ENCODE measurements at places on chromosomes 4 and X.

DNA sequence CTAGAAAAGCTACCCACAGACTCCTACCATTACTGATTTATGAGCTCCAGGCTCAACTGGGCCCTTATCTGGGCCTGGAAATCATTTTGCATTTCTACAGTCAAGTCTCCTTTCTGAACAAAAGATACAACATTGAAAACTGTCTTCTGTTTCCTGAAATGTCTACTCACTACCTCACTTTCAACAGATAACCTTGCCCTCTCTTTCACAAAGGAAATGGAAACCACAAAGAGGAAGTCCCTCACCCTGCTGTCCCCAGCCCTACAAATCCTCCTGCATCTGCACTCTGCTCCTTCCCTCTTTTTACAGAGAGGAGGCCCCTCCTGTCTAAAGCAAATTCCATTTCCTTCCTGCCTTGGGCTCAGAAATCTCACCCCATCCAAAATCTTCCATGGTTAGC, 24.8 kb upstream of the CYBB start:
- no peak for DNase-seq

DNA sequence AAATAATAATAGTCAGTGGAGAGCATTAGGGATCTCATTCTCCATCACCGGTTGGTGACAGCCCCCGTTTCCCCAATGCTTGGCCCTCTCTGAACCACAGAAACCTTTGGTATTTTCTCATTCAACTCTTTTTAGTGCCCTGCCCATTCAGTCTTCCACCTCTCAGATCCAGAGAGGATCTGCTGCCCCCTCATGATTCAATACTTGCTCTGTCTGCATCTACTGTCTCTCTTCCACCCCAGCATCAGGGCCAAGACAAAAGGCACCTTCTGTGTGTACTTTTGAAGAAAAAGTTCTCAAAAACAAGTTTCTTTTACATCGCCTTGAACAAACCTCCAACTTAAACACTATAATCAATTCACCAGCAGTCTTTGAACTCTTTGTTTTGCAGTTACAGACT, 19.3 kb downstream of the CLTRN start:
- DNase-seq = no peak

- no peak for DNase-seq
Measured at GRCh38 chr4:3360777-3361176, 68.0 kb downstream of the RGS12 start.

DNA sequence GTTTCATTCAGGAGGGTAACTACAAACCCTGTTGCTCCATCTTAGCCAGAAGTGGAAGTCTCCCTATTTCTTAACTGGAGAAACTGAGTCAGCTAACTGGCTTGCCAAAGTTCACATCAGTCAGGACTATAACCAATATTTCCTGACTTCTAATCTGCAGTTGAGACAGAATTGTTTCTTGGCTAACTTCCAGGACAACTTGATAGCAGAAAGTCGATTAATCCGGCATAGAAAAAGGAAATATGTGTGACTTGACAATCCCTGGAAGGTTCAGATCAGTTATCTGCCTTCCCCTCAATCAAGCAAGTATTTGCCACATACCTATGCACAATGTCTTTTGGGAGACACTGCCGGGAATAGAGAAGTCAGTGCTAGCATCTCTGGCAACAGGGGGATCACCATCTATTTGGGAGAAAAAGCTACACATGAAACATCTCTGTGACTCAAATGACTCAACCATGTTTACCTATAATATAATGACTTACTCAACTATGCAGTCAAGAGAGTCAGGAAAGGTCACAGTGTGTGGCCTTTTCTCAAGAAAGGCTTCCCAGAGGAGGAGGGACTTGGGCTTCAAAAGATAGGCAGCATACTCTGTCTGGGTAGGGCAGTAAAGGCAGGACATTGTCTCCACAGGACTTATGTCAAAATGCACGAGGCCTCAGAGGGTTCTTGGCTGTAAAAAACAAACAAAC, 12.4 kb upstream of the LONRF3 start:
- DNase-seq = no peak

DNA sequence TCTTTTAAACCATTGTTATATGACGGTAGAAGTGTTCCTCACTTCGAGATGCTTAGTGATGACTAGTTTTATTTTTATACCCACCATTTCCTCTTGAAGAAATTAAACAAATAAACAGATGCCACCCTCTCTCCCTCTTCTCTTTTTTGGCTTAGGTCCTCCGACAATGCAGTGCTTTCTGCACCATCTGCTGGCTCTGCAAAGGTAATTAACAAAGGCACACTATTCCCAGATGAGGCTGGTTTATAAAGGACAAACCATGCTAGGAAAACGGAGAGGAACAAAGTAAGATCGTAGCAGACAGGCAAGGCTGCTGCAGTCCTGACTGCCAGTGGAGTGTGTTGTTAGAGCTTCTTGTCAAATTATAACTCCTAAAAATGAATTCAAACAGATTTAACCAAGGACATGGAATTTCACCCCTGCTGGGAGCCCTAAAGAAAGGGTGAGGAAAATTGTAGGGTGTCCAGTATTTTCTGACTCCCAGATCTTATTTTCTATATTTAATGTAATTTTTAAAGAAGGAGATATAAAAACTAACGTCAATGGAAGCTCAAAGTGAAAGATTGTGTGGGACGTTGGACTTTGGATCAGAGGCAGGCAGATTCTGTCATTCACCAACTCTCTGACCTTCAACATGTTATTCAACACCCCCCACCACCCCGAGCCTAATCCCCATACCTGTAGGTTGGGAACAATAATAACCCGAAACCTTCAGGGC, 142.1 kb downstream of the CPEB2 start:
- DNase-seq = no peak

DNA sequence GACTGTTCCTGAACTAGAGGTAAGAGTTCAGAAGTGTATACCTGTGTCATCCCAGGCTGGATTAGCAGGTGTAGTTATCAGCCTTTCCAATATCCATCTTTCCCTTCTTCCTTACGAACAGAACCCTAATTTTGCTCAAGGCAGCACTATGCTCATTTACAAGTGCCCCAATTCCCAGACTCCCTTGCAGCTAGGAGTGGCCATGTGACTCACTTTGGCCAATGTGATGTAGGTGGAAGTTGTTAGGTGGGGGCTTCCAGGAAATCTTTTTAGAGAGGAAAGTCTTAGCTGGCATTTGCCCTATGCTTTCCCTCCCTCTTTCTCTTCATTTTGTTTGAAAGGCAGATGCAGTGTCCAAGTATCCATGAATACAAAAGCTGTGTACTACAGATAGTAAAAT, 34.8 kb downstream of the HOPX start:
- DNase-seq = no peak

DNA sequence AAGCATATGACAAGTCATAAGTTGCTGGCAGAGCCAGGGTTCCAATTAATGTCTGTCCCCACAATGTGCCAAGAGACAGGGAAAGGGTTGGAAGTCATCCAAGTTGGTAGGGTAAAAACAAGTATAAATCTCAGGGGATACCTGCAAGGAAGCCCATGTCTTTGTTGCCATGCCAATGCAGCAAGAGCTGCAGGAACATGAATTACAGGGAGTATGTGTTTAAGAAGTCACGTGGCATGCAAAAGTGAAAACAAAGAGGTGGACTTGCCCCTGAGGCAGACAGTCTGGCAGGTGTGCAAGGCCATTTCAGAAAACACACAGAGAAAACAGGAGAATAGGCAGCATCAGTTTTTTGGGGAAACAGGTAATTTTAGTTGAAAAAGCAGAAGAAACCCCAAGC, 29.4 kb downstream of the C4orf51 start:
- no peak for DNase-seq

DNA sequence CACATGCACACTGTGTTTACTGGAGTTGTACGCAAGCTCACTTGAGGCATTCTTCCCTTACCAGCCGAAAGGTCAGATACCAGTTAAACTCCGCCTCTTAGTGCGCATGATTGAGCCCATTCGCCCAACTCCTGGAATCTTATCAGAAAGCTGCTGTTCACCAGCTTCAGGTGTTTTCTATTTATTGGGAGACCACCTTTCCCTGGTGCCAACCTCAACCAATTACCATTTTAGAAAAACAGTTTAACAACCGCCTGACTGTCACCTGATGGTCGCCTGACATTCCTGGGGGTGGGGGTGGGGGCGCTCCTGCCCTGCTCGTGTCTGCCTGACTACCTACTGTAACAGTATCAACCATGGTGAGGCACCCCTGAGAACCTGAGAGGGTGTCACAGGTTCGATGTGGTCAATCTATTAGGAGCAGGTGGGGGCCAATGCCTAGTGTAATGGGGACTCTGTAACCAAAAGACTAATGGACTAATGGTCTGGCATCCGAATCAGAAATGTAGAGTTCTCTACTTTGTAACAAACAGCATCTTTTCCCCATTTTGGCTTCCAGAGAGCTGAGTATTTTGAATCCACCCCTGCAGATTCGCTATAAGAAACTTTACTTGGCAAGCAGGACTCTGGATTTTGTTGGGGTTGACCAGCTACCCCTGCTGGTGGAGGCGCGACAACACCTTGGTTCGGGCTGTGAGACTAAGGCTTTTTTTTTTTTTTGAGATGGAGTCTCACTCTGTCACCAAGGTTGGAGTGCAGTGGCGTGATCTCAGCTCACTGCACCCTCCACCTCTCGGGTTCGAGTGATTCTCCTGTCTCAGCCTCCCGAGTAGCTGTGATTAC, 58.2 kb upstream of the ZNF157 start:
- peak; percentile 34 for DNase-seq

DNA sequence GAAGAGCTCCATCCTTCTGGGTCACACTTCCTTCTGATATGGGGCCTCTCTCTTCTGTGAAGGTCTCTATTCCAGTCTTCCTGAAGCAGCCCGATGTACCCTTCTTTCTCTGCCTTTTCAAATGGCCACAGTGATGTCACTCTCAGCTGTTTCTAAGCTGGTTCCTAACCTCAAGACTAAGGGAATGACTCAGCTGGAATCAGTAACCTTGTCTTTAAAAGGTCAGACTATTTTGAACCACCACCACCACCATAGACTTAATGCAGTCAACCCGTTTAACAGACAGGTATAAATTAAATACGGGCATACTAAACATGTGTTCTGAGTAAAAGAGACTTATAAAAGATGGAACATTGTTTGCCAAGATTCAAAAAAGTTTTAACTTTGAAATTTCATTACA, 121.0 kb downstream of the PPA2 start:
- no peak for DNase-seq

DNA sequence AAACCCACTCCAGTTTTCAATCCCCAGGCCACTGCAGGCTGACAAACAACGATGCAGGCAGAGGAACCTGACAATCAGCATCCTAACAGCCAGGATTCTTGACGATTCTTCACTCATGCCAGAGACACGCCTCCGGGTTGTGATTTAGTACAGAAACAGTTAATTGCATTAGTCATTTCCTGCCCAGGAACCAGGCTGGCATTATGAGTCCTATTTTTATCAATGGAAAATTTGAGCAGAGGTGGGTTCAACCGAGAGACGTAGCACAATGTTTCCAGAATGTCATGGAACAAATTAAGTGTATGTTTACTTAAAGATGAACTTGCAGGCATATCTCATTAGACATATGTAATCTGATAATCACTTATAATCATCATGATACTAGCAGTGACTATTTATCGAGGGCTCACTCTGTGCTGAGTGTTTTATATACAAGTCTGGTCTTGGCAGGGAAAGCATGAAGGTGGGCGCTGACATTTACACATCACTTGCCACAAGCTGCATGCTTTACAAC, 159.7 kb downstream of the NSUN7 start:
- DNase-seq = peak; percentile 53

DNA sequence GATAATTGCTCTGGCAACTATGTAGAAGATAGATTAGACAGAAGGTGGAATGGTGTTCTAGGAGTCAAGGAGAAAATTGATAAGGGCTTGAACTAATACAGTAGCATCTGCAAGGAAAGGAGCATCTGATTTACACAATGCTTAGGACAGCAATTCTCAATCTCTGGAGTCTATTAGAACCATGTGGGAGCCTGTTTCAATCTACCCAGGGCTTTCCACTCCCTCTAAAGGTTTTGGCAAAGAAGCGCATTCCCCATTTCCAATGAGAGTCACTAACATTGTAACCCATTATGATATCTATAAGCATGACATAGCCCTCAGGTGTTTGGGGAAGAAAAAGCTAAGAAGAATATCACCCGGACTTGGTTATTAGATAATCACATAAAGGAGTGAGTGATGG, 168.2 kb downstream of the COL25A1 start:
- no peak for DNase-seq

- DNase-seq = no peak
Measured at GRCh38 chr4:73675623-73676022, 55.4 kb upstream of the RASSF6 start.

DNA sequence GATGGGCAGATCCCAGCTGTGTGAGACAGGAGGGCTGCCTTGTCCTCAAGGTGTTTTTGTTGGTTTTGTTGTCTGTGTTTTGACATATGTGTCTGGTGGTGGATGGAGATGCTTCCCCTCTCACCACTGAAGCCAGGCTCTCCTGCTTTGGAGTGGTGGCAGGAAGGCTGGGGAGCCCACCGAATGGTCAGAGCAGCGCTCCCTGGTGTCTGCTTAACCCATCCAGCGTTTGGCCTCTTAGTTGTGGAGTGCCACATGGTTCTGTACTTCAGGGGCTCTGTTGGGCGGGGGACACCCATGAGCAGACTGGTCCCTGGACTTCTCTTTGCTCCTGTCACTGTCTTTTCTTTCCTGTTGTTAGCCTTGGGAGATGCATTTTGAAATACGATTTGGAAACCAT, 51.9 kb downstream of the DLG3 start:
- no peak for DNase-seq

DNA sequence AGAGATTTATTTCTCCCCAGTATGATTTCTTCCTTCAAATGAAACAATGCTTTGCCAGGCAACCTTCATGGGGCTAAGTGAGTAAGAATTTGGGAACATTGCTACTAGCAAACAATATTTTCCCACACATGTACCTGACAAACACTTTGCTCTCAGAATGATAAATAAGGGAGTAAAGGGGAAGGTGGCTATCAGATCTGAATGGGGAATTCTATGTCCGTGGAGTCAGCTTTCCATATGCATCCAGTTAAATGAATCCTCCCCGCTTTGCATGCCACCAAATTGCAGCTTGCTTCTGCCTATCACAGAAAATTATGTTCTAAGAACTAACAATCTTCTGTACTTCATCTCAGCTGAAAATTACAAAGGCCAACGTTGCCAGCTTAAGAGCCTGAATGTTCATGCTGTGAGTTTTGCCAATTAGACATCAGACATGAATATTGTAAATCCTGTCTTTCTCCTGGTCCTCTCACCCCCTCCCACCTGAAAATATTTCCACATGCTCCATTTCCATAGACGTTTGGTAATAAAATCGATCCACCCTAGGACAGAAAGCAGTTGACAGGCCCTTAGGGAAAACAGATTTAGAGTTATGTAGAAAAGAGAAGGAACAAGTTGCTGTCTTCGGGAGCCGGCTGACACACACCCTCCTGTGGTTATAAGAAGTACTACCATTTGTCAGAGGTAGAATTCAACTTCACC, 6.3 kb downstream of the MEPE start:
- no peak for DNase-seq

DNA sequence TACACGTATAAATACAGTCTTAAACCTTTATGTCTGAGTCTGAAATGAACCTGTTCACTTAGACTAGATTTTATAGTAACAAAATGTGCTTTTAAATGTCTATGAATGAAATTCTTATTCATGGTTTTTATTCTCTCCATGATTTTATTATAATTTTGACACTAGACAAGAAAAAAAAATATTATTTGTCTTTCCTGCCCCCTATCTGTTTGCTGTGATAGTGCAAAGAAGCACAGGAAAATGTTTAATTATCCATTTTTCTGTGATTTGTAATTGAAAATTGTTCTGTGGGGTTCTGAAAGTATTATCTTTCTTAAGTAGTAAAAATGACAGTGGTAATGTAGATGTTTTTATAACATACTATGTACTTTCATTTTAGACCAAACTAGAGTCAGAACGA, 52.0 kb downstream of the INTS6L start:
- DNase-seq = no peak

All from stimulated activated CD4-positive, alpha-beta T cell treated with anti-CD3 and anti-CD28 coated beads, Interleukin-2, amount 100 ng/mL, for 24 hours (primary cell).